ENCODE measurements at places on chromosomes 7 and 10. TPM values are rescaled to one million over a fixed set of nuclear protein-coding genes. Genes with fewer than 3 reads are reported as not detected.

GRCh38 chr7:42880392-42880791 lies 31.5 kb downstream of the C7orf25 start:
- DNase-seq = no peak

Gene MCM10
- 0.40 TPM for total RNA-seq

DNA sequence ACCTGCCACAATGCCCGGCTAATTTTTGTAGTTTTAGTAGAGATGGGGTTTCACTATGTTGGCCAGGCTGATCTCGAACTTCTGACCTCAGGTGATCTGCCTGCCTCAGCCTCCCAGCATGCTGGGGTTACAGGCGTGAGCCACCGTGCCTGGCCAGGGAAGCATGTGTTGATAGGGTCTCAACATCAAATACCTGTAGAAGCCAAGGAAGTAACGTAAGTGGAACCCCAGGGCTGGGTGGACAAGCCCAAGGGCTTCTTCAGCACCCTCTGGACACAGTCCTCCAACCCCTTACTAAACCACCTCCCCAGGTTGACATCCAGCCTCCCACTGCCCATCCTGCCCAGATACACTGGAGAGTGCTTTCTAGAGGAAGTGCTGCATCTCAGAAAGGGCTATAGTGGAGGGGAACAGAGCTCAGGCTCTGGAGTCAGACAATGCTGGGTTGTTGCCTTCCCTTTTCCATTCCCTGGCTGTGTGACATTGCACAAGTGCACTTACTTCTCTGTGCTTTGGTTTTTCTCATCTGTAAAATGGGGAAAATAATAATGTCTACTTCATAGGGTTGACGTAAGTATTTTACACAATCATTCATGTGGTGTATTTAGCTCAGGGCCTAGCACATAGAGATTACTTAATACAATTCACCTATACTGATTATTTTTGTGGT lies 73.9 kb upstream of the KAT6B start:
- DNase-seq = no peak

DNA sequence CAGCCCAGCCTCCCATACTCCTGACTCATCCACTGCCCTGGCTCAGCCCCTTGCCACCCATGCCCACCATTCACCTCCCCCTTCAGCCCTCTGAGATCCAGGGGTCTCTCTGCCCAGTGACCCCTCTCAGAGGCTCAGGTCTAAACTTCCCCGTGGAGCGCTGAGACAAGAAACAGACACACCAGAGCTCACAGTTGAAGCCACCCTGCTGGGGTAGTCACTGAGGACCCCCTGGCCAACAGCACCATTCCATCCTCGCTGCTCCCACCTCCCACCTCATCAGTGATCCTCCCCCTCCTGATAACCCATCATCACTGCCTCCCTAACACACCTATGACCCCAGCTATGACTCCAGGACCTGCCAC lies 100.7 kb downstream of the GRID1 start:
- no peak for DNase-seq

Gene DGKI
- total RNA-seq = 3.1 TPM

DNA sequence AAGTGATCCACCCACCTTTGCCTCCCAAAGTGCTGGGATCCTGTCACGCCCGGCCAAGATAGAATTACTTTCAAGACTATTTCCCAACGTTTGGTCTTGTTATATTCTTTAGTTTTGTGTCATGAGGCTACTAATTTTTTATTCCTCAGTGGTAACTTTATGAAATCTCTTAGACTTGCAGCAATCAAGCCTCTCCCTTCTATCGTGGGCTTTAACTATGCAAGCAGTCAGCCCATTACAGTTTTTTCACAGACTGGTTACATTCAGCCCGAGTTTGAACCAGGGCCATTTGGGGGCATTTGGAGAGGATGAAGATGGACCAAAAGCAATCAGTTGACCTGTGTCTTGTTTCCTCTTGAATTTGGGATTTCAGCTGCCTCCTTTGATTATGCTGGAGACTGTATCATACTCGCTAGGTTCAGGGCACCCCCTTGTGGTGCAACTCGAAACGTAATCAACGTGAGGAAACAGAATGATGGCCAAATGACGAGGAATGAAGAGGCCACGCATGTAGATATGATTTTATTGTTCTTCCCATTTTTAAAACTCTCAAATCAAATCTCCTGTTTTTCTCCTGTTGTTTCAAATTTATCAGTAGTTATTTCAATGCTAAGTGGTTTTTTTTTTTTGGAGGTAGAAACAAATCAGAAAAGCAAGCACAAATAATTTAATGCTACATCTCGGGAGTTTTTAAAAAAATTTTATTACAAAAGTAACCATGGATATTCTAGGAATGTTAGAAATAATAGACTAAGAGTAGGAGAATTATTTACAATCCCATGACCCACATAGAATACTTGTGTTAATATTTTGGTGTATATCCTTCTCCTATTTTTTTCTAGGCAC lies 151.6 kb downstream of the KIAA1217 start:
- DNase-seq = peak; percentile 75

GRCh38 chr10:108911814-108912541 lies 1011.3 kb downstream of the XPNPEP1 start:
- peak; percentile 74 for DNase-seq

Data from mucosa of gallbladder (tissue), 1 donor.